Right kidney (tissue), 9 donors: ENCODE measurements at places on chromosomes 1 and 21.

DNA sequence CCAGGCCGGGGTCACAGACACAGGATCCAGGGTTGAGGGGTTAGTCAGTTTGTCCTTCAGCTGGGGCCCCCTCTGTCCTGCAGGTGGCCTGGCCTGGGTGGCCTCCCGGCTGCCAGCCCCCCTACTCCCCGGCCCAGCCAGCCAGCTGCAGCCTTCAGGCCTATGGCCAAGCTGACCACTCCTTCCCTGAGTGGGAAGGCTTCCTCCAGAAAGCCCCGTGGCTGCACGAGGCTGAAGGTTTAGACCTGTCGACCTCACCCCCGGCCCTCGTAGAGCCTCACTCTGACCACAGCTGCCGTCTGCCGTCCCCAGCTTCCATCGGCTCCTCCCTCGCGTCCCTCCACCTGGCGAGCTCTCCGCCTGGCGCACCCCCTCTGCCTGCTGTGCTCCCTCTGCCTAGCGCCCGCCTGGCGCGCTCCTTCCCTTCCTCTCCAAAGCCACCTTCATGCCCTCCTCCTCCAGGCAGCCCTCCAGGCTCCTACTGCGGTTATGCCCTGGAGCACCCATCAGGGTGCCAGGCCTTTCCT, 9.6 kb downstream of the TTLL10 start:
- DNase-seq = peak; percentile 10

DNA sequence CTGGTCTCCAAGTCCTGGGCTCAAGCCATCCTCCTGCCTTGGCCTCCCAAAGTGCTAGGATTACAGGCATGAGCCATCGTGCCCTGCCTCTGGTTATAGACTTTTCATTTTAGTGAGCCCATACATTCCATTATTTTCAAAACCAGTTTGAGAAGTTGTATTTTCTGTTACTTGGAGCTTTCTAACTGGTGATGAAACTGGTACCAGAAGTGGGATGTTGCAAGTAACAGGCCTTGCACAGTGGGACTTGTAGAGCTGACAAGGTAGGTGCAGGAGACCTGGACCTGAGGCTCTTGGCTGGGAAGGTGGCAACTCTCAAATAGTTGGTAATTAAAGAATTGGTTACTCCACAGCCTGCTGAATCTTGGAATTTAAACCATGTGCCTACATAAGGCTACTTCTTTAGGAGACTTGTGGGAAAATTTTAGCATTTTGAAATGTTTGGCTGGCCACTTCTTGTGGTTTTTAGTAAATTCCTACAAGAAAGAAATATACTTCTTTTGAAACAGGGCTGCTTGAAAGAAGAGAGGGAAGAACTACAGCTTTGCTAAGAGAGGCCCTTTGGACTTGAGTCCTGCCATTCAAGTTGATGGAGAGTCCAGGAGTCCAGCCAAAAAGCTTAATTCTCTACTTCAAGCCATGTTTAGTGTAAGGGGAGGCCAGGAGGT, 9.8 kb upstream of the ALPL start:
- DNase-seq = no peak

GRCh38 chr1:150642296-150642695, 12.9 kb upstream of the ENSA start:
- no peak for DNase-seq

- DNase-seq = no peak
These were observed 45.7 kb downstream of the WNT9A start for GRCh38 chr1:227901906-227902640.

DNA sequence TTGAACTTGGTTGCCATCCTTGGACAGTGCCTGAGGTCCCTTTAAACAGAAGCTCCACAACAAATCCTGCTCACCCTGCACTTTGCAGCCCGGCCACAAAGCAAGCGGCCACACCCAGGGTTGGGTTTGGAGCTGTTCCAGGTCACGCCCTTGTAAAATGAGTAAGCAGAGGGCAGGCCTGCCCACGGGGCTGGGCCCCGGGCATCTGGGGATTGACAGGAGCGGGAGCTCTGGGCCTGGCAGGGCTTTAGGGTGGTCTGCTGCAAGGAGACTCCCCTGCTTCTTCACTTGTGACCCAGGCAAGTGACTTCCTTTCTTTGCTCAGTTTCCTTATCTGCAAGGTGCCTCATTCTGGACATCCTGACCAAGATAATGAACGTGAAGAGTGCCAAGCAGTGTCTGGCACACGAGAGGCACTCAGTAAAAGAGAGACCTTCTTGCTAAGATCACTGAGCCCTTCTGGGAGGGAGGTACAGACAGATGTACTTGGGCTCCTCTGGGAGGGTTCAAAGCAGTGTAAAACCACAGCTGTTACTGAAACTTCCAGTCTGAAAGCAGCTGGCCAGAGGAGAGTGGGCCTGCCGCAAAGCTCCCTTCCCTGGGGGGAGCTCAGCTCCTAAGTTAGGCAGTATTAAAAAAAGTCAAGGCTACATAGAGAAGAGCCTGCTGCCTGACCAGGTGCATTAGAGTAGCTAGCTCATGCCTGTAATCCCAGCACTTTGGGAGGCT, 2.6 kb downstream of the E2F2 start:
- no peak for DNase-seq

DNA sequence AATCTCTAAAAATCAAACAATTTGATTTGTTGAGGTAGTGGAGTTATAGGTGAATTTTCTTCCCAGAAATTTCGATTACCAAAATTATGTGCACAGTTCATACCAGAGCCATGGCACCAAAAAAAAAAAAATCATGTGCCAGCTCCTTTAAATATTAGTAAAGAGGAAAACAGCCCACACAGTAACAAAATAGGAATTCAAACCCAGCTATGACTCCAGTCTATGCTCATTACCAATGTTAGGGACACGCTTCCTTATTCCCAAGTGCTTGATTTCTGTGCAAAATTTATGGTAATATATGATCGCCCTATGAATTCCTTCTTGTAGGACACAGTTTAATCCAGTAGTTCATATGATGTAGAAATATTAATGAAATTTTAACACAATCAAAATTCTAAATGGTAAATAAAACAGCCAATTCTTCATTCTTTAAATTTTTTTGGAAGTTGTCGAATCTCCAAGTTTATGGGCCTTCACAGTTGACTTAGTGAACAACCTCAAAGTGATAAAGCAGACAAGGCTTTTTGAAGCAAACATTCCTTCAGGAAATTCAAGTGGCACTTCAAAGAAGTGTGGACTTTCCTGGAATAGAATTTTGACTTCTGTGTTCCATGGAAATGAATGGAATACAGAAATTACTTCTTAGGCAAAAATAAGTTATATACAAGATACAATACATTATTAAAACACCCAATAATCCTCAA, 1.9 kb downstream of the TOR1AIP2 start:
- DNase-seq = no peak

GRCh38 chr1:114901814-114902213, 47.2 kb downstream of the SYCP1 start:
- DNase-seq = no peak

- no peak for DNase-seq
These were observed 663 bp upstream of the GBP6 start for GRCh38 chr1:89363196-89363595.

- no peak for DNase-seq
These were observed 140.1 kb upstream of the NRIP1 start for GRCh38 chr21:15204970-15205286.

GRCh38 chr1:30172757-30173156, 550.6 kb downstream of the MATN1 start:
- DNase-seq = no peak

DNA sequence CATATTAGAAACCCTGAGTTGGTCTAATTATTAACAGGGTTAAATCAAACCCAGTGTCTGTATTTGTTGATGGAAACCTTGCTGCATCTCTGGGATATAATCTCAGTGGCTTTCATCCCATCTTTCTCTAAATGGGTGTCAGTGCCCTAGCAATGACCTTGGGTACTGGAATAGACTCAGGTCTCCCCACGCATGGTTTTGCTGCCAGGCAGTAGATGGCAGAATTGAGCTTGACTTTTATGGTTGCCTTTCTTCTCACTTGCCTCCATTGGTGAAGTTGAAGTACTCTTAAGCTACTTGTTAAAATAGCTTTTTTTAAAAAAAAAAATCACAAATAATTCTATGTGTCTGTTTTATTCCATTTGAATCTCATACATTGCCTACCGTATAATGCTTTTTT, 81.8 kb upstream of the HMCN1 start:
- no peak for DNase-seq

GRCh38 chr1:240285540-240285939, 193.9 kb downstream of the FMN2 start:
- no peak for DNase-seq

GRCh38 chr1:115219927-115220326, 118.1 kb downstream of the NGF start:
- no peak for DNase-seq
